ENCODE measurements at places on chromosomes 3 and 15. TPM values are rescaled to one million over a fixed set of nuclear protein-coding genes. Genes with fewer than 3 reads are reported as not detected.
A peak's percentile ranks its signal among the peaks of the same experiment; 100 is the strongest.

- DNase-seq = no peak
These were observed 45.8 kb upstream of the CDAN1 start for GRCh38 chr15:42782716-42783115.

GRCh38 chr3:71726146-71726545, 944 bp upstream of the EIF4E3 start:
- peak; percentile 56 for DNase-seq

DNA sequence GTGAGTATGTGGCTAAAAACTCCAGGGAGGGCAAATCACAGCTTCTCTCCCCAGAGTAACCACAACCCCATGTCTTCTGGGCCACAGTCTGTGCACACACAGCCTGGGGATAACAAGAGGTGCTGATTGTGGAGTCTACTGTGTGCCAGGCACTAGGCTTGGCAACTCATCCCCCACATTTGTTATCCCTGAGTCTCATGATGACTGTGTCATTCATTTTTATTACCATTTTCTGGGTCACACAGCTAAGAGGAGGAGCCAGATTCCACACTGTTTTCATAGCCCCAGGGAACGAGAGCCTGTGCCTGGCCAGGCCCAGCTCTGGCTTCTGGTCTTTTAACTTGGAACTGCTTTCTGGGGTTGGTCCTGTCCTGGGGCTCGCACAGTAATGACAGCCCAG, 34.5 kb downstream of the ESYT3 start:
- no peak for DNase-seq

DNA sequence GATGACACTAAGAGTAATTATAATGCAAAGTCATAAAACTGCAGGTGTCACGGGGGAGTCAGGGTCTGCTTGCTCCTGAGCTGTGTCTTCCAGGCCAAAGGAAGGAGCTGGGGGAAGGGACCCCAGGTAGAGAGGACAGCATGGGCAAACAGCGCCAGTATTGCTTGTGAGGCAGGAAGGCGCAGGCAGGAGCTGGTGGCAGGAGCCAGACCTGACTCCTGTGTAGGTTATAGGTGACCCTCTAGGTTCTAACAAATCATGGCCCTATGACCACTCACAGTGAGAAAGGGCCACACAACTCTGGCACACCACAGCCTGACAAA, 1.9 kb downstream of the CISH start:
- DNase-seq = no peak

GRCh38 chr15:51625236-51625635, 2.7 kb upstream of the DMXL2 start:
- no peak for DNase-seq

- no peak for DNase-seq
These were observed 1.9 kb downstream of the FSD2 start for GRCh38 chr15:82803793-82804574.

Gene ANKUB1
- not detected for total RNA-seq

GRCh38 chr3:150090877-150091276, 120.2 kb upstream of the PFN2 start:
- no peak for DNase-seq

DNA sequence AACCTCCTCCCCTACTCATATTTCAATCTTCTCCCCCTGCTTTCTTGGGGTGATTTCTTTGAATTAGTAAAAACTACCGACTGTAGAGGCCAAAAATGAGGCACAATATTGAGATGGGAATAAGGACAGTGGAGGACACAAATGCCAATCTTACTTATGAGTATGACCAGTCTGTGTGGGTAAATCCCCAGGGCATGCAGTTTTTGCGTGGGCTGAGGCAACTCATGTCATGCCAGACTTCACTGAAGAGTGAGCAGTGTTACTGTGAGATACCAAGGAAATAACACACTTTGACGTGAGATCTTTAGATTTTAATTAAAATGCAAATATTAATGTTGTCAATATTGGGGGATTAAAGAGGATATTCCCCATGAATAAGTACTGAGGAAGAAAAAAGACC, 254.3 kb upstream of the ICE2 start:
- no peak for DNase-seq

All from naive thymus-derived CD4-positive, alpha-beta T cell (primary cell).